ENCODE measurements at places on chromosomes 11 and 22.

DNA sequence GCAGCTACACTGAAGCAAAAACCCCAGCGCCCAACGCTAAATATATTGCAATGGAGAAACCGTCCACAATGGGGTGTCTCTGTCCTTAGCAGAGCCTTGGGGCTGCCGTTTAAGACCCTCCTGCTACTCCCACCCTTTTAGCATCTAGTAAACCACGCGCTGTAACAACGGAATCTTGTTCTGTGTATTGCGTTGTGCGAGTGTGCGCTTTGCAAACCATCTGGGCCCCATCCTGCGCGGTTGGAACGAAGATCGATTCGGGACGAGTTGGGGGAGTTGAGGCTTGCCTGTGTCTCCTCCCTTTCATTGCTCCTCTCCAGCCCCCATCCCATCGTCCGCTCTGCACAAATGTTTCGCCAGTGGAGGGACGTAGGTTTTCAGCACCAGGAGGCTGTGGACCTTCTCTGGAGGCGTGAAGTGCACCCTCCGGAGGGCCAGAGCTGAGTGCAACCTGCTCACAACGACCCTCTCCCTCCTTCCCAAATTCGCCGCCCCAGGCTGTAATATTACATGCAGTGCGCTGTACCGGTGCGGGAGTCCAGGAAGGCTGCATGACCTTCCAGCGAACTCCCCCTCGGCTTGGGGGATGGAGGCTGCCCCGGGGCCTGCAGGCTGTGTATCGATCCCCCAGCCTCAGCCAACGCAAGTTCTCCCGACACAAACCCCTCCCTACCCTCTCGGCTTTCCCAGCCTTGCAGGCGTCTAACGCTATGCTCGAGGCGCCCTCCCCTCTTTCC, 1.6 kb upstream of the KMT2A start:
- DNase-seq = peak; percentile 17

GRCh38 chr11:2296913-2297622, 4.7 kb downstream of the C11orf21 start:
- no peak for DNase-seq

- DNase-seq = no peak
Observed at GRCh38 chr11:44788536-44789261, 61.9 kb downstream of the TSPAN18 start.

- no peak for DNase-seq
Observed at GRCh38 chr11:12199231-12199948, 89.0 kb downstream of the MICAL2 start.

GRCh38 chr11:2271077-2271326, 614 bp upstream of the ASCL2 start:
- no peak for DNase-seq

DNA sequence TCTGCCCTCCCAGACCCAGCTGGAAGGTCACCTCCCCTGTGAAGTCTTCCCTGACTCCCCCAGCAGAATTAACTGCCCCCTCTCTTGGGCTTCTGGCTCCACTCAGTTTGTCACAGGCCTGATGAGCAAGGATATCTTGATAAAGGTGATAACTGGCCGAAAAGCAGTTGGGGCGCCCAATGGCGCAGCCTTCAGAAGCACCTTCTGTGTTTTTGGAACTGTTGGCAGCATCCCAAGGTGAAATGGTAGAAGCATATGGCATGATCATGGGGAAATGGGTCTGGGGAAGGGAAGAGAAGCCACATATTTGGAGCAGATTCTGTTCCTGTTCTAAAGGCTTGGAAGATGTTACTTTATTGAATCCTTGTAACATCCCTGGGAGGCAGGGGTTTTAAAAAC, 2.8 kb upstream of the TAB1 start:
- no peak for DNase-seq

DNA sequence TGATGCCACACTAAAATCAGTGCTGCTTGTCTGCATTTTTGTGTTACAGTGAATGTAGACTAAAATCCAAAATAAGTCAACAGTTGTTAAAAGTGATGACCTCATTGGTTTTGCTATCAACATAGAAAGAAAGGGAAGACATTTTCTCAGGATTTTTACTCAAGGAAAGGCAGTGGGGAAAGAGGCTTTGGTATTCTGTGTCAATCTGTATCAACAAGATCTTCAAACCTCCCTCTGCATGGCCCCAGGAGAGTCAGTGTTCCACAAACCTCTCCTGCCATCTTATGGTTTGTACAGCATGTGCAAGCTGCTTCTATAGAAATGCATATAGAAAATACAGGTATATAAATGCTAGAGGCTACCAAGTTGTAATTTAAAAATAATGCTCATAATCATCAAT, 13.8 kb upstream of the OR51M1 start:
- no peak for DNase-seq

DNA sequence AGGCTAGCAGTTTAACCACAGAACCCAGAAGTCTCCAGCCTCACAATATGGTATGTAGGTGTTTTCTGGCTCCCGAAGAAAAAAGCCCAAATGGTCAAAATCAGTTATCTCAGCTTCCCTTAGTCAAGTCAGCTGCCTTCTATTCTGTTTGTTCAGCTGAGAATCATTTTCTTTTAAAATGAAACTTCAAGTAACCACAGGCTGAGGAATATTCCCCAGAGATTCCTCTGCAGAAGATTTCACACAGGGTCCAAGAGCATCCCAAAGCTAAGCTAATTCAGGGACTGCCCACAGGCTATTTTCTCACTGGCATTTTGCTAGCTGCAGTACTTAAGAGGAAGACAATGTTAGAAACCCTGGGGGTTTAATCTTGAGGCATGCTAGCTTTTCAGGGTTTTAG, 977.0 kb upstream of the CHORDC1 start:
- no peak for DNase-seq

GRCh38 chr22:47006433-47006832, 244.0 kb downstream of the TBC1D22A start:
- no peak for DNase-seq

DNA sequence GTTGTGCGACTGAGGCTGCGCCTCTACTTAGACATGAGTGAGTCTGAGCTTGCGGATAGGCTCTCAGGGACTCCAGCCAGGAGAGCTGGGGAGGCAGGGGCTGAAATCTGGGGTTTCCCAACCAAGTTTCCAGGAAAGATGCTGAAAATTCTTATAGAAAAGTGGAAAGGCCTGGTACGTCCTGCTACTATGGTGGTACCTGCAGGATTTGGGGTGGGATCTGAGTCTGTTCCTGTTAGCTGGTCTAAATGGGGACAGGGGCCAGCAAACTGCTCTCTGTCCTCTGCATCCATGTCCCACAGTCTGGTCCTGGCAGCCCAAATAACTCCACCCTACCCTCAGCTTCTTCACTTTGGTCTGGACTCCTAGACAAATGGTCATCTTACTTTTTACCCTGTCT, 86.9 kb downstream of the INSC start:
- DNase-seq = no peak

GRCh38 chr22:33476716-33477115, 418.5 kb upstream of the SYN3 start:
- no peak for DNase-seq

GRCh38 chr11:66475349-66476172, 4.7 kb upstream of the DPP3 start:
- no peak for DNase-seq

DNA sequence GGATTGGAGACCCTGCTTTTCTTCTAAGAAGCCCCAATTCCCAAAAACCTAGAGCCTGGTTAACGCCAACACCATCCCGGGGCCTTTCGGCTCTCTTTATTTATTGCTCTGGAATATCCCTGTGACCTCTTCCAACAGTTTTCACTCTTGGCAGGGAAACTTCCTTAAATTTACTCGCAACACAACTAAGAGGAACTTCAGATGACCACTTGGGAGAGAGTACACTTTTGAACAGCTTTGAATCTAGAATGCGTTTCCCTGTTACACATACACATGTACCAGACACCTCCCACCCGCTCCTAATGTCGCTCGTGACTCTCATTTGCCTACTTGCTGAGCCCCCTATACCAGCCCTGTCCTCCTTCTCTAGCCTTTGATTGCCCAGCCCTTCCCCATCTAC, 19.4 kb downstream of the TUBA8 start:
- DNase-seq = no peak

DNA sequence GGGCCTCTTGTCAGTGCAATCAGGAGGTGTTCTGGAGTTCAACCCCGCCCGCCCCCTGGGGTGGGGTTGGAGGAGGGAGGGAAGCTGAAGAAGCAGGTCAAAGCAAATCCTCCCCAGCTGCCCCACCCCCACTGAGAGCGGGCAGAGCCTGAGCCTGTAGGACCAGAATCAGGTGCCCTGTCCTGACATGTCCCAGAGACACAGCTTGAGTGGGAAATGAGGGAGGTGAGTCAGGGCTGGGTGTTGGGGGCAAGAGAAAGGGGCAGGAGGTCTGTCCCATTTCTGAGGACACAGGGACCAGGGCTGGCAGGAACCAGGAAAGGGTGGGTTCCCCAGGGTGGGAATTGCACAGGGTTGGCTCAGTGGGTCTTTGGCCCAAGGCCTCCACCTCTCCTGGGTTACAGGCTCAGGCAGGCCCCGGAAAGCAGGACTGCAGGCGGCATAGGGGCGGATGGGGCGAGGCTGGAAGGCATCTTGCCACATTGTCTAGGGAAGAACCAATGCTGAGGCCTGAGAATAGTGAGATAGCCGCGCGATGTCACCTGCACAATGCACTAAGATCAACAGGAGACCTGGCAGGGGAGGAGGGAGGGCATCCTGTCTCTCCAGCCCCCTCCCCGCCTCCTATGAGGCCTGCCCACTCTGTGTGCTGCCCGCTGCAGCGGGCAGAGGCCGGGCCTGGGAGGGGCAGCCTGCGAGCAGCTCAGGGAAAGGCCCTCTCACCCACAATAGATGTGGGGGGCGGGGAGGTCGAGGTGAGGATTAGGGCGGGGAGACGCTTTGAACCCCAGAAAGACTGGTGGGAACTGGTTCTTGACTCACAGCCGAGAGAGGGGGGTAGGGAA, 32.4 kb downstream of the NECTIN1 start:
- no peak for DNase-seq

DNA sequence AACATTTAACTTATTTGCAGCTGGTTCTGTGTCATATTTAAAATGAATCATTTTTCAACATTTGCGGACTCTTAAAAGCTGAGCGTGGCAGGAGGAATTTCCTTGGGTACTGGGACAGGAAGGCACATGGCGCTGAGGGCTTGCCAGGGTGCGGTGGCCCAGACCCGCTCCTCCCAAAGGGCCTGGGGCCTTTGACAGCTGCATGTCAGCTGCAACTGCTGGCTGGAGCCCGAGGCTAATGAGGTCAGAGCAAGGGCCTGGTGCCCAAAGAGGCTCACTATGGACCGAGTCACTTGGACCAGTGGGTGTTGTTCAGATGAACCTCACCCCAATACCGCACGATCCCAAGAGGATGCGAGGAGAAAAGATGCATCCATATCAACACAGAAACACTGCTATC, 326.9 kb downstream of the CTTN start:
- no peak for DNase-seq

- no peak for DNase-seq
Observed at GRCh38 chr22:44429941-44430587, 68.0 kb downstream of the RTL6 start.

GRCh38 chr22:30582788-30583545, 8.5 kb upstream of the GAL3ST1 start:
- DNase-seq = no peak

DNA sequence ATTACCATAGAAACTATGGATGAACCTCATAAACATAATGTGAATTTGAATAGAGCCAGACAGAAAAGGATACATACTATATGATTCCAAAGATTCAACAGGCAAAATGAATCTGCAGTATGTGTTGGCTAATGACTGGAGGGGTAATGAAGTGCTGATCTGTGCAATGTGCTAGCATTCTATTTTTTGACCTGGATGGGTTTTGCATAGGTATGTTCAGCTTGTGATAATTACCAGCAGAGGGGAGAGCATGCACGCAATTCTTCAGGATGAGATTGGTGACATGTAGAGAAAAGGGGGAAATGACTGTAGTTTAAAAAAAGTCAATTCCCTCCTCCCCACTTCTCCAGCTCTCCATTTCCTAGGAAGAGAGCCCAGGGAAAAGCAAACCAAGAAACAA, 618 bp upstream of the CCDC81 start:
- no peak for DNase-seq

- DNase-seq = no peak
Observed at GRCh38 chr22:28480000-28480715, 199.5 kb downstream of the TTC28 start.

Data from stimulated activated CD4-positive, alpha-beta T cell treated with anti-CD3 and anti-CD28 coated beads, Interleukin-12 subunit alpha, Interleukin-12 subunit beta, amount 100 ng/mL, for 24 hours (primary cell).